ENCODE measurements at places on chromosomes 6 and 20.

DNA sequence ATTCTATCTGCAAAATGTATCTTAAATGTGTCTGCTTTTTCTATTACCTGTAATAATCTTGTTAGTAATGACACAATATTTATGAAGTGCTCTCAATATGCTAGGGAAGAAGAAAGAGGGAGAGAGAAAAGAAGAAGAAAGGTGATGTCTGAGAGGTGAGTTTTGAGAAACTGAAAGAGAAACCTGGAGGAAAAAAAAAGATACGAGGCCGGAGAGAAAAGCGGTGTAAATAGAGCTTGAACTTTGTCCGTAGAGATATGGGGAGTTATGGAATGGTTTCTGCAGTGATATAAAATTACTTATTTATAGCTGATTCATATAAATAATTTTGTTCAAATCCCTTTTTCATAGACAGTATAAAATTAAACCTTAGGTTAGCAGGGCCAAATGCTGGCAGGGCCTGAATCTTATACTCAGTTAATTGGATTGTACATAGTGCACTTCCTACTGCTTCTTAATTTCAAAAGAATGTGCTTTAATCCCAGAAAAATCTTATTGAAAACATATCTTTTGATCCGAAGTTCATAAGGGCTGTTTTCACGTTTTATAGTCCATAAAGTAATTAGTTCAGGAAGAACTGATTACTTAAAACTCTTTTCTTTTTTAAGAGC is 43.0 kb downstream of the MYB start:
- DNase-seq = no peak

DNA sequence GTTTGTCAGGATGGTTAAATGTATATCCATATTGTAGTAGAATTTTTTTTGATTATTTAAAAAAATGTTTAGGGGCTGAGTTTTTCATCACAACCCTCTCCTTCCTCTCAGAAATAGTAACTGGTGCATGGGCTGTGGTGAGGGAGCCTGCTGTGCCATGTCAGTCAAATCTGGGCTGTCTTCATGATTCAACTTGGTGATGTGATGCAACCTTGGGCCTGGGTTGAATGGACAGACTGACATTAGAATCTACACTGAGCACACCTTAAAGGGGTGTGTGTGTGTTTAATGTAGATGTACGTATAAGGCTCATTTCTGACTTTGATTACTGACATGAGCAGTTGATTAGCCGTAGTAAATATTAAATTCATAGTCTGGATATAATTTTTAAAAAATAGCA is 3.7 kb downstream of the TJAP1 start:
- no peak for DNase-seq

- DNase-seq = no peak
These were observed 56.2 kb downstream of the ADGRF1 start for GRCh38 chr6:46985943-46986342.

- no peak for DNase-seq
These were observed 19.5 kb upstream of the SIRT5 start for GRCh38 chr6:13554929-13555333.

GRCh38 chr20:17866234-17867001 is 102.2 kb downstream of the SNX5 start:
- DNase-seq = no peak

DNA sequence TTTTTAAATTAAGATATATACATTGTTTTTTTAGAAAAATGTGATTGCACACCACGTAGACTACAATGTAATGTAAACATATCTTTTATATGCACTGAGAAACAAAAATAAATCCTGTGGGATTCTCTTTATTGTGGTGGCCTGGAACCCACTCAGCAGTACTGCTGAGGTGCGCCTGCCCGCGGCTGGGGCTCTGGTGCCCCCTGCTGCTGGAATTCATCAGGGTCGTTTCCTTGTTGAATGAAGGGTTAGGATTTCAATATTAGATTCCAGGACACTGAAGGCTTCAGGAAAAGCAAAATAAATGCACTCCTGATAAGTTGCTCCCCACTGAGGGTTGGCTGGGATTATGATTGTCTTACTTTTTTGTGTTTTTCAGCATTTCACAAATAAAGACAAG is 175.8 kb upstream of the GGTLC1 start:
- DNase-seq = no peak

DNA sequence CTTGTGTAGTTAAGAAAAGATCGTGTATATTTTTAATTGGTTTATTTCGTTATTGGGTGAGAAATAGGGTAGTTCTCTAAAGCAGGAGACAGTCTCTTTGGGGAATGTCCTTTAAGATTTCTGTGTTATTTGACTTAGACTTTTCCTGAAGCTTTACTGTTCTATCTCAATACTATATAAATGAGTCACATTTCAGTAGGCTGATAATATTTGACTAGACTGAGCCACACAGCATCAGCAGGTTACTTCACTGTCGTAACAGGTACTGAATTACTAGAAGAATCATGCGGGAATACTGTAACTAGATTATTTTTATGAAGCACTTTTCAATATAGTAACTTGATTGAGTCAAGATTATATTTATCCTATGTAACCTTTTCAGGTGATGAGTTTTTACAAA is 1.4 kb downstream of the SMAP1 start:
- DNase-seq = no peak

- DNase-seq = no peak
These were observed 195.0 kb downstream of the KHDC1L start for GRCh38 chr6:73030257-73030656.

DNA sequence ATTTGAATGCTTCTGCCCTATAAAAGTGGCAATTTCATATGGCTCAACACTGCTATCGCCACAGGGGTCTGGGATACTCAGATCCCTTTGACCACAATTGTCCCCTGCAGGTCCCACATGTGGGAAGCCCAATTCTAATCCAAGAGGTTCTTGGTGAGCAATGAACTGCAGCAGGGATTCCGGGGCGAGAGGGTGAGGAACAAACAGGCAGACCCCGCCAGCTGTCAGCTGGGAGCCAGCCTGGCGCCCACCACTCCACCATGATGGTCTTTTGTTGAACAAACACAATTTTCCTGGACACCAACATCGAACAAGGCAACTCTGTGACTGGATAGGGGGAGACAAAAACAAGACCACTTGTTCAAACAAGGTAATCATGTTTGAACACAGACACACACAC is 80.5 kb downstream of the TMEM242 start:
- DNase-seq = no peak

GRCh38 chr20:12737900-12738299 is 270.9 kb upstream of the SPTLC3 start:
- no peak for DNase-seq

DNA sequence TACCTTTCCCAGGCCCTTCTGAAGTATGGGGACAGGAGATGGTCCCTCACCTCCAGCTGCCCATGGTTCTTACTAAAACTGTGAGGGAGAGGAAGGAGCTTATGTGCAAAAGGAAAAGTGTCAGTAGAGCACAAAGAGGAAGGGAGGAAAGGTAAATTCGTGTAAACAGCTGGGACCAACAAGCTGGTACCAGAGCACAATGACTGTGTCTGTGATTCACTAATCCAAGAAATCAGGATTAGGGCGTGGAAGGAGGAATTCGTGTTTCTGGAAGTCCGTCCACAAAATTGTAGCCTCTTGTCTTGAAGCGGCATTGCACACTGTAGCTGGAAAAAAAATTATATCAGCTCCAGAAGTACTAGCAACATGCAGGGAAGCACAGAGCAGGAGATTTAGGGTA is 129.0 kb upstream of the RREB1 start:
- DNase-seq = no peak

- no peak for DNase-seq
These were observed 21.6 kb upstream of the CHRNA4 start for GRCh38 chr20:63382551-63383300.

DNA sequence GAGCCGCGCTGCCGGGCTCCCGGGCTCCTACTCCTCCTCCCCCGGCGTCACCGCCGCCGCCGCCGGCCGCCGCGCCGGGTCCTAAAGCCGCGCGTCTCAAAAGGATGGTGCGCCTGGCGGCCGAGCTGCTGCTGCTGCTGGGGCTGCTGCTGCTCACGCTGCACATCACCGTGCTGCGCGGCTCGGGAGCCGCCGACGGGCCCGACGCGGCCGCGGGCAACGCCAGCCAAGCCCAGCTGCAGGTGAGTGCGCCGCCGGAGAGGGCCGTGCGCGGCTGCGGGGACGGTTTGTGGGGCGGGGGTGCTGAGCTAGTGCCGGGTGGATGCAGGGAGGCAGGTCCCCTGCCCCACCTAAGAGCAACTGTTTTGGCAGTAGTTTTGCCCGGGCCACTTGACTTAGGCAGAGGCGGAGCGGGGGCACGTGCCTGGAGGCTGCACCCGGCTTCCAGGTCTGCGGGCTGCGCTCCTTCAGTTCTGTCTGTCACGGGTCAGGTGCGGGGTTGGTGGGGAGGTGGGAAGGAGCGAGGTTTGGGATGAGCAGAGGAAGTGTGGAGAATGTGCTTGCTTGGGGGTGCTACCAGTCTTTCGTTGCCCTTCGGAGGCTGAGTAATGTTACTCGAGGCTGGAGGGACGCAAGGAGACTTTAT is 722 bp downstream of the ISM1 start:
- DNase-seq = peak; percentile 14

DNA sequence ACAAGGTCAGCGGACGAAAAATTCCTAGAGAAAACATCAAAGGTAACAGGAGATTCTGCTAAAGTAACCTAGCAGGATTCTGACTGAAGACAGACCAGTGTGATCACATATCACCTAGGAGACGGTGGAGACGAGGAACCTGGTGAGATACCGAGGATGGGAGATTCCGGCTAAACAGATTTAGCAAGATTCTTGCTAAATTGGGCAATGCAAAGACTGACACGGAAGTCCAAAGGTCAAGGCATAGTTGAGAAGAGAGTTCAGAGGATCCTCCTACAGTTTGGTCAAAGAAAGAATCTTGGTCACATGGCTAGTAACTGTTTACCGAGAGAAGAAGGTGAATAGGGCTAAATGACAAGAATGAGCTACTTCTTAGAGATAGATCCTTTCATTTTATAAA is 61.1 kb downstream of the TMEM170B start:
- no peak for DNase-seq

All from stimulated activated CD8-positive, alpha-beta memory T cell treated with anti-CD3 and anti-CD28 coated beads, Interleukin-15, amount 100 ng/mL, for 24 hours (primary cell).